ENCODE measurements at places on chromosomes 5 and 9. TPM values are rescaled to one million over a fixed set of nuclear protein-coding genes. Genes with fewer than 3 reads are reported as not detected.
A peak's percentile ranks its signal among the peaks of the same experiment; 100 is the strongest.

ADAMTSL2 gene
- not detected for total RNA-seq

DNA sequence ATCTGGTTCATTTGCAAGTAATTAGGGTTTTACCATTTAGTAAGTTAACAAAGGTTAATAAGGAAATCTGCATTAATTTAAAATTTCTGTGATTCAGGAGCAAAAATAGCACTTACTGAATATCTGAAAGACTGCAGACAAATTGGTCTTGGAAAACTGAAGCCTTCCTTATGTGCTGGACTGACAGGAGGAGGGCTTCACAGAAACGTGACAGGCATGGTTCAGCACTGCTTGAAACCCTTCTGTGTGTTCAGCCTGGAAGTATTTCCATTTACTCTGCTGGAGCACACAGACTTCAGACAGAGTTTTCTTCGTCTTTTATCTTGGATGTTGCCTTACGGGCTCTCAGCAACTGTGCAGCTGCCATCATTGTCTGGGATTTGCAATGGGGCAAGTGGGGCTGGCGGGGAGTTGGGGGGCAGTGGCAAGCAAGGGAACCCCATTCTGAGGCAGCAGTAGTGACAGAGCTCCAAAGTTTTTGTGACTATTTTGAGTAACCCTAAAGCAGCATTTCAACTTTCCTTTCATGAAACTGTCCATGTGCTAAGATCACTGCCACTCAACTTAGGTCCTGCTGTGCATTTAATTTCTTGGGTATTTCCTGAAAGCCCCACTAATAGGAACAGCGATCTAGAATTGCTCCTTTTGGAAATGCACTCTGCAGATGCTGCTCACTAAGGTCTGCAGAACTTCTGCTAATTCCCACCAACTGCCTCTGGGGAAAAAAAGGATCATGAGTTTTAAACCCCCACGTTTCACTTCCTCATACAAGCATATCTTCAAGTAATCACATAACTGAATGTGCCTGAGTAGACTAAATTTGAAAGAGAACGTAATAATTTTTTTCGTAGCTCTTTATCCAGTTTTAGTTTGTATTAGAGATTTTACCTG lies 56.6 kb downstream of the KCNN2 start:
- no peak overlapping the region for H3K27ac ChIP-seq
- H3K27me3 ChIP-seq: no peaks in the 10 kb centered on the region
- no peaks in the 10 kb centered on the region for H3K4me1 ChIP-seq
- no peak for DNase-seq

DNA sequence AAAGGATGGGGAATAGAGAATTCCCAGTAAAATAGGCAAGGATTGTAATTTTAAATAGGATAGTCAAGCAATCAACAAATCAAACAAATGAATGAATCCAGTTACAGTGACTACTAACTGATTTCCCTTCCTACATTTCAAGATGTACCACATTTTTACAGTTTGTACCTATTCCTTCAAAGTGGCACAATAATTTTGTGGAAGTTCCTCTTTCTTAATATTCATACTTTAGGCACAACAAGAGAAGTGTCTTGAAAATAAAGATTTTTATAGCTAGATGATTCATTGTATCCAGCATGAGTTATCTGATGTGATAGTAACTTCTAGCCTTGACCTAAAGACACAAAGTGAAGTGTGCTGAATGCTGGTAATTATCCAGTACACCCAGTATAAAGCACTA lies 122.2 kb upstream of the ACOT12 start:
- no peak overlapping the region for H3K27ac ChIP-seq
- no peaks in the 10 kb centered on the region for H3K36me3 ChIP-seq
- H3K4me3 ChIP-seq: no peak overlapping the region
- H3K4me1 ChIP-seq: no peaks in the 10 kb centered on the region
- no peaks in the 10 kb centered on the region for H3K27me3 ChIP-seq

DNA sequence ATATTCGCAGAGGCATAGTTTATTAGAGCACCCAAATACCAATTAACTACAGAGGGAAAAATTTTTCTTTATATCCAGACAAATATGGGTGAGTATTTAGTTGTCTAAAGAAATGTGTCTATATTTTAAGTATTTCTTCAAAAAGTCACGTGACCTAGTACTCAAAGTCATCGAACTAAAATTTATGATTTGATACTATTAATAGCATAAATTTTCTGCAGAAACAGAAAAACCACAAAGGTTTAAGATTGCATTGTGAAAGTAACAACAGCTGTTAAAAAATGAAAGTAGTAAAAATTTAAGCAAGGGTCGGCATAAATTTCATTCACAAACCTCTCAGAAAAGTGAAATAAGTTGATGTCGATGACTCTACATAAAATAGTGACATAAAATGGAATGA lies 323.9 kb upstream of the RORB start:
- no peak overlapping the region for H3K4me3 ChIP-seq
- H3K4me1 ChIP-seq: no peaks in the 10 kb centered on the region
- no peak for DNase-seq
- no peaks in the 10 kb centered on the region for H3K27me3 ChIP-seq
- no peaks in the 10 kb centered on the region for H3K36me3 ChIP-seq
- H3K27ac ChIP-seq: no peak overlapping the region

GRCh38 chr5:167652690-167653089 lies 638.8 kb upstream of the WWC1 start:
- no peak overlapping the region for H3K4me3 ChIP-seq
- H3K27ac ChIP-seq: no peak overlapping the region
- H3K27me3 ChIP-seq: no peaks in the 10 kb centered on the region
- no peak for DNase-seq

DNA sequence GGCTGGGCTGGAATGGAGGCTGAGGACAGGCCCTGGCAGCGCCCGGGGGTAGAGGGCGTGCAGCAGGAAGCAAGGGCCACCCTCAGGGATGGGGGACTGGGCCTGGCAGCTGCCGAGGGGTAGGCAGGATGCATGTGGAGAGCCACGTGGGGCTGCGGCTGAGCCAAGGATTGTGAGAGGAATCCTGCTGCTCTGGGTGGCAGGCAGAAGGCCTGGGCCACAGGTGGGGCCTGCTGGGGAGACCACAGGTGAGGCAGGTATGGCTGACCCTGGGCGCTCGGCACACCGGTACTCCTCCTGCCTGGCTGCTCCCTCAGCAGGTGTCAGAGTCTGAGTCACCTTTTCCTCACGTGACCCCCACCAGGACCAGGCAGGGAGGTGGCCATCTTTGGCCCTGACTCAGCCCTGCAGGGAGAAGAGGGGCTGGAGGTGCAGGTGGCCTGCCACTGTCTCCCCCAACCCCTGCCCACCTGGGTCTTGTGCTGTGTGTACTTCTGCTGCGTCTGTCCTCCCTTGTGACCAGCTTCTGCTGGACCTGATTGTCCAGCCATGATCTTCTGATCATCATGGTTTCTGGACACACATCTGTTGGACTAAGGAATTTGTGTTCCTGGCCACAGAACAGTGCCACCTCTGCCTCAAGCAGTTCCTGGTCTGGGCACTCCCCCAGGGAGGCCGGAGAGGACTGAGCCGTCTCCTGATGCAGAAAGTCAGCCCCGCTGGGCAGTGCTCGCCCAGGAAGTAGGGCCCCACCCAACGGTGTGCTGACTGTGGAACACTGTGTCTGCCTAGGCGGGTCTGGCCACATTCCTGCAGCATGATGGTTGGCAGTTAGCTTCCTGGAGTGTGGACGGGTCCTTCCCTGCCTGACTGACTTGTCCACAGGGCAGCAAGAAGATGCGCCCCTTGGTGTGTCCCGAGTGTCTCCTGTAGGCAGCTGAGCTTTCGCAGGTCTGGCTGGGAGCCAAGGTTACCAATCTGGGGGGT lies 6.4 kb downstream of the ARRDC1 start:
- DNase-seq: peak; percentile 60
- H3K4me1 ChIP-seq: peaks cover 9% of the 10 kb centered on the region
- H3K4me3 ChIP-seq: no peak overlapping the region
- H3K36me3 ChIP-seq: peaks cover 8% of the 10 kb centered on the region
- no peaks in the 10 kb centered on the region for H3K27me3 ChIP-seq
- peak overlapping the region; percentile 75 for H3K27ac ChIP-seq

DNA sequence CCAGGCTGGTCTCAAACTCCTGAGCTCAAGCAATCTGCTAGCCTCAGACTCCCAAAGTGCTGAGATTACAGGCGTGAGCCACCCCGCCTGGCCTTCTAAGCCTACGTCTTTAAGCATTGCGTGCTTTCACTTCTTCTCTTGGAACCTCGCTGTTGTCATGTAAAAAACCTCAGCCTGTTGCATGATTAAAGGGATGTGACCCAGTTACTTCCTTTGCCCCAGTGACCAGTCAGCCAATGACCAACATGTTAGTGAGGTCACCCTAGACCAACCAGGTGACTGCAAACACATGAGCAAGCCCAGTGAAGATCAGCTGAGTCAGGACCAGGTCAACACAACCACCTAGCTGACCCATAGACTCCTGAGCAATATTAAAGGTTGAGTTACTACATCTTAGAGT lies 10.5 kb downstream of the KIF4B start:
- no peaks in the 10 kb centered on the region for H3K4me1 ChIP-seq
- no peak for DNase-seq
- no peak overlapping the region for H3K4me3 ChIP-seq
- no peaks in the 10 kb centered on the region for H3K36me3 ChIP-seq

- no peaks in the 10 kb centered on the region for H3K4me1 ChIP-seq
- no peaks in the 10 kb centered on the region for H3K36me3 ChIP-seq
- H3K27me3 ChIP-seq: no peaks in the 10 kb centered on the region
- no peak overlapping the region for H3K27ac ChIP-seq
Measured at GRCh38 chr9:16809912-16810610, 60.4 kb downstream of the BNC2 start.

DNA sequence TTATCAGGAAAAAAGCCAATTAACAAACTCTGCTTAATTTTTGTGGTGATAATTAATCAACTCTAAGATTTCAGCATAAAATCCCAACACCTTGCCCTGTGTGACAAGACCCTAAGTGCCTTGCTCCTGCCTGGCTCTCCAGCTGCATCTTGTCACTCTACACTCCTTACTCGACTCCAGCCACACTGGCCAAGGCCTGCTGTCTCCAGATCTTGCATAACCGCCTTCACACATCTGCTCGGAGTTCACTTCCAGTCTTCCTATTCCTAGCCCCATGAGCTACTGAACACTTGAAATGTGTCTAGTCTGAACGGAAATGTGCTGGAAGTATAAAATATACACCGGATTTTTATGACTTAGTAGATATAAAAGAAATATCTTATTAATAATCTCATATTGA lies 259.6 kb downstream of the EPB41L4A start:
- H3K4me1 ChIP-seq: peaks cover 30% of the 10 kb centered on the region
- no peak overlapping the region for H3K4me3 ChIP-seq
- no peak overlapping the region for H3K27ac ChIP-seq
- peaks cover 6% of the 10 kb centered on the region for H3K27me3 ChIP-seq

IFNK gene
- not detected for total RNA-seq

- DNase-seq: no peak
- no peak overlapping the region for H3K4me3 ChIP-seq
- H3K36me3 ChIP-seq: no peaks in the 10 kb centered on the region
- H3K27me3 ChIP-seq: no peaks in the 10 kb centered on the region
- H3K27ac ChIP-seq: no peak overlapping the region
Measured at GRCh38 chr5:36237751-36238150, 4.0 kb downstream of the NADK2 start.

- H3K27me3 ChIP-seq: peaks cover 64% of the 10 kb centered on the region
- H3K27ac ChIP-seq: no peak overlapping the region
- H3K36me3 ChIP-seq: no peaks in the 10 kb centered on the region
- DNase-seq: no peak
Measured at GRCh38 chr5:88888291-88888690, 5.3 kb upstream of the MEF2C start.

DNA sequence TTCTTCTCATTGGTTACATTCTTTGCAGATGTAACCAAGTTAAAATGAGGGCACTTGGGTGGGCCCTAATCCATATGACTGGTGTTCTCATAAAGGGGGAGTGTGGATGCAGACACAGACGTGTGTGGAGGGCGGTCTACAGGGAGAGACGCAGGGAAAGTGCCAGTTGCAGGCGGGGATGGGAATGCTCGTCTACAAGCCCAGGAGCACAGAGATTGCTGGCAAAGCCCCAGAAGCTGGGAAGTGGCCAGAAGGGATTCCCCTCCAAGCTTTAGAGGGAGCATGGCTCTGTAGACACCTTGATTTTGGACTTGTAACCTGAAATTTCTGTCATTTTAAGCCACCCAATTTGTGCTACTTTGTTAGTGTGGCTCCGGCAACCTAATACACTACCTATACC lies 96.8 kb upstream of the CTSL start:
- H3K27ac ChIP-seq: no peak overlapping the region
- no peak overlapping the region for H3K4me3 ChIP-seq
- no peaks in the 10 kb centered on the region for H3K27me3 ChIP-seq
- DNase-seq: no peak
- no peaks in the 10 kb centered on the region for H3K36me3 ChIP-seq
- H3K4me1 ChIP-seq: no peaks in the 10 kb centered on the region

DNA sequence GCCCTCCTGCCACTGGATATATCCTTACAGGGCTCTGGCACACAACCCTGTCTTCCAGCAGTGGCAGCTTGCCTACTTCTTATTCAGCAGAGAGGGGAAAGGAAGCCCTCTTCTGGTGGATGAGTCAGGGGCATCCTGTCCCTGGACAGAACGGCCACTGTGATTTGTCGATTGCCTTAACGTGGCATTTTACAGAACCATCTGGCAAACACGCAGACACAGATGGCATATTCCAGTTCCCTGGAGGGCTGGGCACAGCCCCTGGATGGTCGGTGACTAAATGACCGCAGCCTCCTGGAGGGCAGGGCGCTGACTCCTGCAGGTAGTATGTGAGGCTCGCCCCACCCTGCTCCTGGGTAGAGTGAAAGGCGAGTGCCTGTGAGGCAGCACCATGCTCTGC lies 62.1 kb downstream of the DCP2 start:
- peaks cover 9% of the 10 kb centered on the region for H3K4me1 ChIP-seq

FCN1 gene
- total RNA-seq: not detected

DNA sequence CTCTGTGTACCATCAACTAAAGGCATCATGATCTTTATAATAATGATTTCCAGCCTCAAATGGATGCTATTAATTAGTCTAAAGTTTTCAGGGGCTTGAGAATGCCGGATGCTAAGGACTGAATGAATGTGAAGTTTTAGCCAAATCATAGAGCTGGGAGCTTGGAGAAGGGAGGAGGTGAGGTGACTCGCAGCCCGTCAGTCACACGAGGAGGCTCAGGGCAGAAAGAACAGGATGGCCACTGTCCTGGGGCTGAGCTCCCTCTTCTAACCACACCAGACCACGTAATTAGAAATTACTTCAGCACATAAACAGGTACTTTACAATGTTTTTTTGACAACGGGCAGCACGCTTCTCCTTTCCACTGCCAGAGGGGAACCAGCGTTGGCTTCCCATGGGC lies 222.6 kb downstream of the NPR3 start:
- DNase-seq: no peak
- H3K4me1 ChIP-seq: no peaks in the 10 kb centered on the region
- no peak overlapping the region for H3K27ac ChIP-seq
- no peaks in the 10 kb centered on the region for H3K36me3 ChIP-seq

GRCh38 chr9:86282979-86283535 lies 719 bp upstream of the ISCA1 start:
- peak overlapping the region; percentile 95 for H3K27ac ChIP-seq
- H3K4me1 ChIP-seq: peaks cover 33% of the 10 kb centered on the region
- DNase-seq: no peak
- no peaks in the 10 kb centered on the region for H3K27me3 ChIP-seq
